ENCODE measurements at places on chromosomes 12 and 14.

- ATAC-seq: peak; percentile 76
These were observed 350.1 kb upstream of the ATP2B1 start for GRCh38 chr12:90058704-90059103.

GRCh38 chr14:32374155-32374554, 45.1 kb downstream of the AKAP6 start:
- ATAC-seq: peak; percentile 44

GRCh38 chr12:87841935-87842334, 187.3 kb downstream of the C12orf50 start:
- no peak for ATAC-seq

GRCh38 chr12:77151030-77151429, 85.7 kb upstream of the E2F7 start:
- ATAC-seq: no peak

GRCh38 chr12:63752283-63752682, 27.4 kb upstream of the RXYLT1 start:
- ATAC-seq: no peak
